ENCODE measurements at places on chromosomes 4 and X. TPM values are rescaled to one million over a fixed set of nuclear protein-coding genes. Genes with fewer than 3 reads are reported as not detected.

The CNKSR2 gene
- total RNA-seq = 4.7 TPM

The ADGRG4 gene
- not detected for total RNA-seq

The SPANXC gene
- not detected for total RNA-seq

The BEND4 gene
- not detected for total RNA-seq

DNA sequence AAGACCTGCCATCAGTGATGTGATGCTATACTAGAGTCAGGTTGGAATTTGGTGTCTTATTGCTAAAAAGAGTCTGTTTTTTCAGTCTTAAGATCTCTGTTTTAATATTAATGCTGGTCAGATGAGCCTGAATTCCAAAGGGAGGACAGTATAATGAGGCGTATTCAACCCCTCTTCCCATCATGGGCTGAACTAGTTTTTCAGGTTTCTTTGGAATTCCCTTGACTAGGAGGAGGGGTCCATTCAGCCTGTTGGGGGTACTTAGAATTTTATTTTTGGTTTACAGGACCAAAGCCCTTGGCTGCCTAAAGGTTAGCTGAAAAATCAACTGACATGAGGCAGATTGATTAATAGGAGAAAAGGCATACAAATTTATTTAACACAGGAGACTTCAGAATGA, 24.1 kb upstream of the PI4K2B start:
- no peak for DNase-seq

GRCh38 chr4:13548984-13549546, 4.8 kb upstream of the NKX3-2 start:
- DNase-seq = peak; percentile 82

- no peak for DNase-seq
These were observed 11.9 kb upstream of the ZNF157 start for GRCh38 chrX:47358387-47359065.

DNA sequence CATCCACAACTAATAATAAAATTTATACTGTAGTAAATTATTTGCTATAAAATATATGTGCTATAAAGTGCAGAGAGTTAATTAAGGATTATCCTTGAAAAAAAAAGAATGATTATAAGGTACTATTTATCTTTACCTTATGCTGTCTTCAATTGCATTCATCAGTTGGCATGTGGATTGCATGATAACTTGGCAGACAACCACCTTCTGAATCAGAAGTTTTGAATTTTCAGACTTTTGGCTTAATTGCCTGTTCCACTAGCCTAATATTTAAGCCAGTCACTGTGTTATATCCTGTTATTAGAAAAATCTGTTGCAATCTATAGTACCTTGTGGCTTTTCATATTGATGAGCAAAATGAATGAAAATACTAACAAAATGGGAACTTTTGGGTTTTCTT, 1040.3 kb upstream of the PCDH10 start:
- DNase-seq = no peak

DNA sequence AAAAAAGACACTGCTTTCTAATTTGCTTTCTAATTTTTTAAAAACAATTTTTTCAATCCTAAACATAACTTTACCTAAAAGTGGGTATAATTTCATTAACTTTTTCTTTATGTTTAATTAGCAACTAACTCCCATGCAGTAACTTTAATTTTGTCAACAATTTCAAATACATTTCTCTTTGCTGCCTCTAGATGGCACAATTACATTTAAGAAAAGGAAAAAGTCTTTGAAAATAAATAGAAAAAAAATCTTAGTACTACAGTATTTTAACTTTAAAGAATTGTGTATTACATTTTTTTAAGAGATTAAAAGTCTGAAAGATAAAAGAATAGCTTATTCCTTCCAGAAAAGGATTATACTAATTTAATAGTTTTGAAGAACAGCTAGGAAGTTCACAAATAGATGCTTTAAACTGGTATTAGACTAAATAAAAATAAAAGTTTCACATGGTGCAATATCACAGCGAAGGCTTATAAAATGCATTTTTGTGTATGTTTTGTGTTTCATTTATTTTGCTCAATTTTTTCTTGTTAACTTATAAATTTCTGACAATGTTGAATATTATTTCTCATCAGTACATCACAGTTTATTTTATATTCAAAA, 105.1 kb downstream of the ADGRA3 start:
- peak; percentile 36 for DNase-seq

GRCh38 chrX:43750248-43750676, 94.2 kb downstream of the MAOA start:
- peak; percentile 68 for DNase-seq
